ENCODE measurements at places on chromosomes 7 and 10.
A peak's percentile ranks its signal among the peaks of the same experiment; 100 is the strongest.

- DNase-seq, result no peak
Measured at GRCh38 chr7:11830582-11831155, 1.3 kb downstream of the THSD7A start.

DNA sequence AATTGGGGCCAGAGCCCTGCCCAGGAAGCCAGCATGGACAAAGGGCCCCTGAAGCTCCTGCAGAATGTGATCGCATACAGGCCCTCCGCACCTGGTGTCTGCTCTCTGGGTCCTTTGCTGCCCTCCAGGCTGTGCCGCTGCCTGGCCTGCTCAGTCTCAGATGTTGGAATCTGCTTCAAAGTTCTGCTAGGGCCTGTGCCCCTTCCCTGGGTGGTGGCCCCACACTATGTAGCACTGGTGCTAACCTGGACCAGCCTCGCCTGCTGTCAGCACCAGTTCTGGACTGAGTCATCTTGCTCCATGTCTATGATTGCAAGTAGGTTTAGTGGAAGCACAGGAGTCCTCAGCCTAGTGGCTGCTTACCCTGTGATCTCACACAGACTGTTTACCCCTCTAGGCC, 6.3 kb downstream of the MAT1A start:
- no peak for DNase-seq

GRCh38 chr10:43166880-43167497, 28.7 kb downstream of the CSGALNACT2 start:
- DNase-seq, result no peak

- no peak for DNase-seq
Measured at GRCh38 chr7:55185941-55186609, 167.3 kb downstream of the EGFR start.

- DNase-seq, result no peak
Measured at GRCh38 chr10:77620731-77621130, 16.9 kb downstream of the KCNMA1 start.

DNA sequence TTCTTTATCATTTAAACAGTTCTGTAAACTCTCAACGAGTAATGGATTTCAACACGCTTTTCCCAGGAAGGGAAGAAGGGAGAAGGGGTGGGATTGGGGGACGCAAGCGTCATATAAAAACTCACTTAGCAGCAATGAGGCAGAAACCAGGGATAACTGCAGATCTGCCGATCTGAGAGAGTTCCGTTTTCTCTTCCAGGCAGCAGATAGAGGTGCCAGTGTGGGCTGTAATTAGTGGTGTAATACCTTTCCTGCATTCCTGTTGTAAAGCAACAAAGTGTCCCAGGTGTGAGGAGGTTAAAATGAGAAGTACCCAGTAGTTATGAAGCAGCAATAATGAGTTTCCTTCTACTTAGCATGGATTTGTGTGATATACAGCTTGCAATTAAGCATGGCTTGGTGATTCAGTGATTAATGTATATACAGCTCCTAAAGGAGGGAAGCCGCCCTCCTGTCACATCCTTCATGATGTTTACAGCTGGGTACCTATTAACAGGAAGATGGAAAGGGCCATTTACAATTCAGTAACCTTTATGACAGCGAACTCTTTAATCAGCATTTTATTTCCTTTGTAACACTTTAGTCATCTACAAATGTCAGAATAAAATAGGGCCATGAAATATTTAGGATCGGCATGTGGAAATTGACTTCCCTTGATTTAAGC, 271.9 kb downstream of the LRMDA start:
- no peak for DNase-seq

GRCh38 chr10:124321433-124322089, 97.2 kb downstream of the OAT start:
- DNase-seq, result no peak

GRCh38 chr7:27647046-27647445, 15.6 kb downstream of the HIBADH start:
- DNase-seq, result no peak

DNA sequence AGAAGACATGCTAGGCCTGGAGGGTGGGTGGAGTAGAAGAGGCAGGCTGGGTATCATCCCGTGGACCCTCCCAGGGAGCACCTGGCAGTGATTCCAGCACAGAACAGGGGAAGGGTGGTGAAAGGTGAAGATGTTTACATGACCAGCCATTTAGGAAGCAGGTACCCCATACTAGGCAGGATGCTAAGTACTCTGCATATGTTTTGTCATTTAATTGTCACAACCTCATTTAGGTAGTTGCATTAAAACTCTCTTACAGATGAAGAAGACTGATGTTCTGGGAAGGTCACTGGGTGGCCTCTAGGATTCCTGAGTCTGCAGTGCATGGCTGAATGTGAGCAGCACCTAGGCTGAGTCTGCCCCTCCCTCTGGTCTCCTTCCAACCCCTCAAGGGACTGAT, 15.2 kb downstream of the ITPRIP start:
- no peak for DNase-seq

- DNase-seq, result no peak
Measured at GRCh38 chr7:111864291-111864976, 302.1 kb upstream of the IMMP2L start.

DNA sequence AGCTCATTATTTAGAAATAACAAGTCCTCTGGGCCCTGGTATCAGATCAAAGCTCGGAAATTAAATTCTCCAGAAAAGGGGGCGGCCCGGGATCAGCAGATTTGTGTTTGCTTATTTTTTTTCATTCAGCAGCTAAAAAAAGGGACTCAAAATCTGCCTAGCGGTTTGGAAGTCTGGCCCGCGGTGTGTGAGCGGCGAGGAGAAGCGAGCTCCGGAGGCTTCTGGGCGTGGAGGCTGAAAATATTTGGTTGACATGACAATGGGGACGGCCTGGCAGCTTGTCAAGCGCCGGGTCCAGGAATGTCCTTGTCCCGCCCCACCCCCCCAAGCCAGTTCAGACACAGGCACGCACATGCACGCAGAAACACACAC, 43.4 kb downstream of the FOXL3 start:
- DNase-seq, result no peak

DNA sequence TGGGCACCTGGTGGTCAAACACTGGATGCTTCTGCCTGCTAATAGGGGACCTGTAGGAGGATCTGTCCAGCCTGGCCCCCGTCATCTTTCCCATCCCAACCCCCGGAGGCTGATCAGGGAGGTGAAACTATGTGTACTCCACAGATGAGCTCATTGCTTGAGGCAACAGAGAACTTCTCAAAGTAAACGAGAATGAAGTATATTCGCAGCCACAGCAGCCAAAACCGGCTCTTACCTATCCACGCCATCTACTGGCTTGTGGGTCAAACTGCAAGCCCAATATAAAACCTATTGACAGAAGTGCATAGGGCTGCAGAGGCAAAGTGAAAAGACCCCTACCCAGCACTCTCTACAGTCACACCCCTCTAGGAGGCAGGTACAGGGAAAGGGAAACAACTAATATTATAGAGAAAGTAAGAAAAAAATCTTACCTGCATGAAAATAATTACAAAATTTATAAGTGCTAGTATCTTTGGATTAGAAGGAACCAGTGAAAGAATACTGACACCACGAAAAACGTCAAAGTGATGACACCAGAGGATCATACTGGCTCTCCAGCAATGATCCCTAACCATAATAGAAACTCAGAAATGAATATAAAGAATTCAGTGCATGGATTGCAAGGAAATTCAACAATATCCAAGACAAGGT, 973.5 kb downstream of the ANKRD7 start:
- peak; percentile 62 for DNase-seq

- DNase-seq, result peak; percentile 75
Measured at GRCh38 chr7:43244784-43245183, 132.3 kb downstream of the HECW1 start.

DNA sequence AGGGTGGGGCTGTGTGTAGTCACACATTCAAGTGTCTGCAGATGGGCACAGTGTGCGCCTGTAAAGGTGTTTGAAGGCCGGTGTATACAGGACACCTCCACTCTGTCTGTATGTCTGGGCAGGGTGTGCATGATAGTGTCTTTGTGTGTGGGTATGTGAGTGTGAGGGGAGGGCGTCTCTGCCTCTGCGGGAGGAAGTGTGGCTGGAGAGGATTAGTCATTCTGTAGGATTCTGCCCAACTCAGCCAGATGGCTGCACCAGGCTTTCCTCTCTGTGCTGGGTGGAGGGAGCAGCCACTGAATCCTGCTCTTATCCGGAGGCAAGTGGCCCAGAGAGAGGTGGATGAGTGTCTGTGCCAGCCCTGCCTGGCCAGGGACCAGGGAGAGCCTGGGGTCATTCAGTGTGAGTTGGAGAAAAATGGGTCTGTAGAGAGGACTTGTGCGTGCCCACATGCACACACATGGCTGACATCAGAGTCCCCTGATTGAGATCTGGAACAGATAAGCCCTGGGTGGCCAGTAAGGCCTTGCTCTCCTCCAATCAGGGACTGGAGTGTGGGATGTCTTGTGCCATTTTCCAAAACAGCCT, 1.7 kb downstream of the SFXN3 start:
- peak; percentile 63 for DNase-seq

- no peak for DNase-seq
Measured at GRCh38 chr10:60315311-60315710, 74.4 kb downstream of the ANK3 start.

- no peak for DNase-seq
Measured at GRCh38 chr10:3057946-3058345, 9.4 kb upstream of the PFKP start.

DNA sequence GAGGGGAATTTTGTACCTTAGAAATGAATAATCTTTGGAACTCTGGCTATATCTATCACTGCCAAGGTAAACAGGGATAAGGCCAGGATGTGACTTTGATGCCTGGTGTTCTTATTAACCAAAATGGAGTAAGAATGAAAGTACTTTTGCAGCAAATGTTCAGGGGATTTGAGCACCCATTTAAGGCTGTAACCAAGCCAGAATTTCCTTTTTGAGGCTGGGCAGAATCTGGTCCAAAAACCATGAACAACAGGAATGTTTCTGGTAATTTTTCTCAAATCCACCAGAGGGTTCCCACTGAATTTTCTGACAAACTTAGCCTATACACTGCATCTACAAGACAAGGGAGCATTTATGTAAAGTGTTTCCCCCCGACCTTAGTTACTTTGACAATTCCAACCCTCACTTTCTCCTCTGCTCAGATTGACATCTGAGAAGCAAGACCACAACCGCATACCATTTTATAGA, 120.6 kb downstream of the BAMBI start:
- DNase-seq, result no peak

DNA sequence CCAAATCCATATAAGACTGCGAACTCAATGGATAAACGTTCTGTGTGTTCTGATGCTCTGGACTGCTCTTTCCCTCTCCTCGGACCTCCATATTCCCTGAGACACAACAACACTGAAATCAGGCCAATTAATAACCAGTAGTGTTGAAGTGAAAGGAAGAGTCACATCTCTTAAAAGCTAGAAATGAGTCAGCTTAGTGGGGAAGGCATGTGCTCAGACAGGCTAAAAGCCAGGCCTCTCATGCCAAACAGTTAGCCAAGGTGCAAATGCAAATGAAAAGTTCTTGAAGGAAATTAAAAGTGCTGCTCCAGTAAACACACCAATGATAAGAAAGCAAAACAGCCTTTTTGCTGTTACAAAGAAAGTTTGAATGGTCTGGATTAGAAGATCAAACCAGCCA, 29.3 kb downstream of the TNS3 start:
- no peak for DNase-seq

DNA sequence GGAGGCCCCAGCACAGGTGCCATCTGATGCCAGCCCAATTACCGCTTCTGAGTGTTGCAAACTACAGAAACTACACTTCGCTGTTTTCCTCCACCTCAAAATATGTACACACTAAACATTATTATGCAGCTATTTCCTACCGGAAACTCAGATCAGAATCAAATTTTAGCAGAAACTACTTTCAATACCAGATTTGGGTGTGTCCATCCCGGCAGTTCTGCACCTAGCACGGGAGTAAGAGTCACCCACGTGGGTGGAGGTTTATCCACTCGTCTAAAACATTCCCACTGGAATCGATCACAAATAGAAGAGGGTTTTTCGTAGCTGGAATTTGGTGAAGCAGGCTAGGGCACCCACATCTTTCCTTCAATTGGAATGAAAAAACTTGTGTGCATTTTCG, 214.4 kb upstream of the PRKCQ start:
- DNase-seq, result no peak

DNA sequence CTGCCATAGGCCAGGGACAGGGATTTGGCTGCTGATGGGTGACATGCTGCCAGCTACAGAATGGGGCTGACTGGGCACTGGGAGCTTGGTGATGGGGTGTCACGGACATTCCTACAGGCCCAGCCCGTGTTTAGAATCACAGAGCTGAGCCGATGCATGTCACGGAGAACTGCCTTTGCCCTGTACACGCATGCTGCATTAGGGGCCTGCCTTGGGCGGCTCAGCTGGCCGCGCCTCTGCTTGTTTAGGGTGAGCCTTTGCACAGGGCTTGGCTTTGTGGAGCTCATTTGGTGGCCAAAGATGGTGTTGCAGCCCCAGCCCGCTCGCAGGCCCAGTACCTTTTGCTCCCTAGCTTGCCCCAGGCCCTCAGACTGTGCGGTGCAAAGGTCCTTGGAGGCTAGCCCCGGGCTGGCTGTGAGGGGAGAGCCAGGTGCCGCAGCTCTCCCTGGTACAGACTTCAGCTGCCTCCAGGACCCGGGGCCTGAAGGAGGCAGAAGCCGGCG, 108.4 kb upstream of the BTBD16 start:
- DNase-seq, result no peak

GRCh38 chr7:79927116-79927515, 207.5 kb upstream of the GNAI1 start:
- DNase-seq, result no peak

DNA sequence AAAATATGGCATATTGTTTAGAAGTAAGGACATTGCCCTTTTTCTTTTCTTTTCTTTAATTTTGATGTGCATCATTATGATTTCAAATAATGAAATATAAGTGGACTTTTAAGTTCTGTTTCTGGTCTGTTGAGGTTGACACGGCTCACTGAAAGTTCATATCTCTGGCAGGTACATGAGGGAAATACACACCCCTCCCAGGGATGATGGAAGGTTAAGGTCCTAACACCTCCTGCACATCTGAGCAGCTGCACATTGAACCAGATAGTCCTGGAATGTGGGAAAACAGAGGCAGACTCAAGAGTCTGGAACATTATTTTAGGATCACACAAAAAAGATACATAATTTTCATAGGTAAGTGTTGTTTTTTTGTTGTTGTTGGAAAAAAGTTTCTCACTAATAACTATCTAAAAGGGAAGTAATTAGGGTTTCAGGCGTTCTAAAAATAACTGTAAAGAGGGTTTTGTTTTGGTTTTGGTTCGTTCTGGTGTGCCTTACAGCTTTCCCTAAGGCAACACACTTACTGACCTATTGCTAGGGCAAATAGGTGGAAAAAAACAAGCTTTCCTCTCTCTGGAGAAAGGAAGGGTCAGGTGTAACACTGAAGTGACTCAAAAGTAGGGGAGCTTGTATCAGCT, 201.2 kb upstream of the PRKCQ start:
- no peak for DNase-seq

- DNase-seq, result no peak
Measured at GRCh38 chr7:87476179-87476557, 688 bp upstream of the ABCB4 start.

- peak; percentile 8 for DNase-seq
Measured at GRCh38 chr10:71084818-71085126, 127.6 kb upstream of the UNC5B start.

GRCh38 chr7:38123494-38123893, 54.6 kb upstream of the STARD3NL start:
- DNase-seq, result no peak
